SK-N-MC (cell line): ENCODE measurements at places on chromosomes 12 and 14.

- no peak for DNase-seq
These were observed 168.6 kb upstream of the FAR2 start for GRCh38 chr12:28980436-28980835.

- no peak for DNase-seq
These were observed 927.5 kb downstream of the SLC6A15 start for GRCh38 chr12:83985084-83985483.

DNA sequence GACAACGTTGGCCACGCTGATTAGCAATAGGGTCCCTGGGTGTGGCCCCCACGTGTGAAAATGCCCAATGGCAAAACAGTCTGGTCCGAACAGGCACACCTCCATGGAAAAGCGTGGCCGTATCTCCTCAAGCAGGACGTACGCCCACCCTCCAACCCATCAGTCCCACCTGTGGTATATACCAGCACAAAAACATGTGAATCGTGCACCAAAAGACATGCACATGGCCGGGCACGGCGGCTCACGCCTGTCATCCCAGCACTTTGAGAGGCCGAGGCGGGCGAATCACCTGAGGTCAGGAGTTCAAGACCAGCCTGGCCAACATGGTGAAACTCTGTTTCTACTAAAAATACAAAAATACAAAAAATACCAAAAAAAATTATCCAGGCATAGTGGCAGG, 14.9 kb upstream of the SFSWAP start:
- no peak for DNase-seq

- DNase-seq = no peak
These were observed 2.9 kb upstream of the CACNB3 start for GRCh38 chr12:48815126-48816110.
